ENCODE measurements at places on chromosomes 5 and 9.

GRCh38 chr9:123965801-123966686 lies 36.1 kb upstream of the DENND1A start:
- no peak for DNase-seq

DNA sequence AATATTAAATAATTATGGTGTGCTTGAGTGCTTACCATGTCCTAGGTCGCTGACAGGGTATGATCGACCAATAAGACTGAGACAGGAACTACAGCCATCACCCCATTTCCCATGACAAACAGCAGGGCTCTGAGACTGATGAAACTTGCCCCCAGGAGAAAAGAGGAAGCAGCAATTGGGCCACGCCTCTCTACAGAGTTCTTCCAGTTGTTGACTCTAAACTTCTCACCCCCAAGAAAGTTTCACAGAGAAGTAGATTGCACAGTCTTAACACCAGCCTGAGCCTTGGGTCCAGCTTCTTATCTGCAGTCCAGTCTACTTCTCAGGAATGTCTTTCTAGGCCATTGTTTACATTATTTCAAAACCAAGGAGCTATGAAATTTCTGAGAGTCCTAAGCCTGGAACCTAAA lies 182.2 kb upstream of the ANKRD55 start:
- no peak for DNase-seq

- no peak for DNase-seq
Observed at GRCh38 chr9:121871431-121872025, 220.1 kb downstream of the DAB2IP start.

DNA sequence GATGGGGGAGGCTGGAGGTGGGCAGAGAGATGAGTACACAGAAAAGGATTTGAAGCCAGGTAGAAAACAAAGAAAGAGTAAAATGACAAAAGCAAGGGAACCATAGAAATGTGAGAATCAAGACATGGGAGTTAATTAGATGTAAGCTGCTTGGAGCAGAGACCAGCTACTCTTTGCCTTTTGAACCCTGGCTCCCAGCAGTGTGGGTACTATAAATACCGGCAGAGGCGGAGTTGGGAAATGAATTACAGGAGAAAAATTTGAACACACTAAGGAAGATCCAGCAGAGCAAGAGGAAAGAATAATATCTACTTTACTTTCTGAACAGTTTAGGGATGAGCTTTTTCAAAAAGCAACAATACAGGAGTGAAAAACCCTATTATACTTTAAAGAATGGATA lies 36.5 kb downstream of the KIF24 start:
- no peak for DNase-seq

- no peak for DNase-seq
Observed at GRCh38 chr5:32538031-32538547, 47.3 kb upstream of the SUB1 start.

- DNase-seq, result no peak
Observed at GRCh38 chr5:142634216-142635011, 51.5 kb downstream of the FGF1 start.

- no peak for DNase-seq
Observed at GRCh38 chr5:153896701-153897100, 142.0 kb downstream of the FAM114A2 start.

DNA sequence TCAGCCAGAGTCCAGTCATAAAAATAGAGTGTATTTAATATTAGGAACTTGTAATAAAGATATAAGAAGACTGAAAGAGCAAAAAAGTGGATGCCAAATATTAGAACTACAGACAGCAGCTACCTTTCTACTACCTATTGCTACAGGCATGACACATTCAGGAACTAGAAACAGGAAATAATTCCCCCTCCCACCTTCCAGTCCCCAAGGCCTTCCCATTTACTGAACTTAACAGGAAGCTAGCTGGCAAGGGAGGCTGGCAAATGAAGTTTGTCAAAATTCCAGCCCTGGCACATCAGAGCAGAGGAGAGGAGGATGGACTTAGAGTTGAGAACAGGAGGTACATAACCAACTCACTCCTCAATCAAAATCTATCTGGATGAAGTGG lies 50.2 kb upstream of the RIC1 start:
- DNase-seq, result no peak
